ENCODE measurements at places on chromosomes 5 and 9. TPM values are rescaled to one million over a fixed set of nuclear protein-coding genes. Genes with fewer than 3 reads are reported as not detected.

Gene FGD3
- total RNA-seq: not detected

Gene EIF4E1B
- not detected for total RNA-seq

Gene CD14
- total RNA-seq: 0.18 TPM

Gene GTF3C4
- 9.7 TPM for total RNA-seq

Gene NSG2
- total RNA-seq: not detected

Gene PCDHB2
- total RNA-seq: 0.29 TPM

Gene MED7
- 12.4 TPM for total RNA-seq

Gene NR5A1
- not detected for total RNA-seq

Gene ARRDC3
- 33.2 TPM for total RNA-seq

Gene IRX4
- total RNA-seq: not detected

Gene QRFP
- not detected for total RNA-seq

Gene SLC4A9
- not detected for total RNA-seq

Gene CNTFR
- 0.86 TPM for total RNA-seq

Gene CDX1
- not detected for total RNA-seq

Gene ECM2
- total RNA-seq: 1.2 TPM

Gene ANKRD20A1
- total RNA-seq: not detected

Gene TXNDC8
- not detected for total RNA-seq

Gene PFN3
- total RNA-seq: not detected

Gene SPINK4
- not detected for total RNA-seq

Gene GFRA3
- total RNA-seq: not detected

Gene TMEFF1
- total RNA-seq: under 0.01 TPM

Gene GMCL2
- not detected for total RNA-seq

Gene IFNA7
- total RNA-seq: not detected

Gene OR1J2
- not detected for total RNA-seq

Gene ZFP2
- total RNA-seq: 0.58 TPM

Gene PCAT7
- total RNA-seq: under 0.01 TPM

Gene FGF18
- total RNA-seq: not detected

Gene CNOT8
- 66.1 TPM for total RNA-seq

Gene SHOC1
- total RNA-seq: under 0.01 TPM

Gene SLC6A3
- not detected for total RNA-seq

Gene CYLC2
- total RNA-seq: not detected

Gene PGM5
- 0.86 TPM for total RNA-seq

Gene MYOT
- total RNA-seq: not detected

Gene SLC6A7
- total RNA-seq: not detected

Gene SLCO6A1
- not detected for total RNA-seq

Gene VCAN
- 38.9 TPM for total RNA-seq

Gene PTPN3
- 0.29 TPM for total RNA-seq

Gene PRKAA1
- 85.2 TPM for total RNA-seq

Gene NIPAL4
- under 0.01 TPM for total RNA-seq
